ENCODE measurements at places on chromosomes 4 and X.

DNA sequence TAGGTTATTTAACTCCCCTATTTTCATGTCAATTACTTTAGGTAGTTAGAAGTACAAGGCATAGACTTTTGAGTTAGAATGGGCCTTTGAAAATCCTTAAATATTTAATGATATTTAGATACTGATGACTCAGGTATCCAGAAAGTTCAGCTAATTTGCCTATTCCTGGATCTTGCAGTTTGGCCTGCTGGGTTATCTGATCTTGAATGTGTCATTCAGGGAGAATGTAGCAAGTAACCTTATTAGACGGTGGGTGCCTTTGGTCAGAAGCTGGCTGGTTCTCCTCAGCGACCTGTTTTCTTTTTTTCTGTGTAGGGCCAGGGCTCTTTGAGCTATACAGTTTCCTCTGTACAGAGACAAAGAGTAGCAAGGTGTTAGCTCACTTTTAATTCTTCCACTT lies 42.0 kb downstream of the MTM1 start:
- DNase-seq = no peak

DNA sequence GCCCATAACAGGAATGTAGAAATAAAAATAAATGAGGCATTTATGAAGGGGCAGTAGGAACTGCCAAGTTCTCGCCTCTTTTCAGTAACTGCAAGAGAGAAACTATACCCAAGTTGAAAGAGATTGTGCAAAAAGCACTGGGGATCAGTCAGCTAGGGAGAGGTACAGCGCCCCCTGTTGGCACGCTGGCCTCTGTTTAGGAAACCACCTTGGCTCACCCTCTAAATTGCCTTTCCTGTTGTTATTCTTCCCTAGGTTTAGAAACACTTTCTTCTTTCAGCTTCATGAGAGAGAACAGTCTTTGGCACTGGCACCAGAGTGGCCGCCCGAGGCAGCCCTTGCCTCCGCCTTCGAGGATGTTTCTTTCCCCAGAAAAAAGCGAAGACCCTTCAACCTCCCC lies 348.5 kb downstream of the MID1IP1 start:
- DNase-seq = peak; percentile 54

DNA sequence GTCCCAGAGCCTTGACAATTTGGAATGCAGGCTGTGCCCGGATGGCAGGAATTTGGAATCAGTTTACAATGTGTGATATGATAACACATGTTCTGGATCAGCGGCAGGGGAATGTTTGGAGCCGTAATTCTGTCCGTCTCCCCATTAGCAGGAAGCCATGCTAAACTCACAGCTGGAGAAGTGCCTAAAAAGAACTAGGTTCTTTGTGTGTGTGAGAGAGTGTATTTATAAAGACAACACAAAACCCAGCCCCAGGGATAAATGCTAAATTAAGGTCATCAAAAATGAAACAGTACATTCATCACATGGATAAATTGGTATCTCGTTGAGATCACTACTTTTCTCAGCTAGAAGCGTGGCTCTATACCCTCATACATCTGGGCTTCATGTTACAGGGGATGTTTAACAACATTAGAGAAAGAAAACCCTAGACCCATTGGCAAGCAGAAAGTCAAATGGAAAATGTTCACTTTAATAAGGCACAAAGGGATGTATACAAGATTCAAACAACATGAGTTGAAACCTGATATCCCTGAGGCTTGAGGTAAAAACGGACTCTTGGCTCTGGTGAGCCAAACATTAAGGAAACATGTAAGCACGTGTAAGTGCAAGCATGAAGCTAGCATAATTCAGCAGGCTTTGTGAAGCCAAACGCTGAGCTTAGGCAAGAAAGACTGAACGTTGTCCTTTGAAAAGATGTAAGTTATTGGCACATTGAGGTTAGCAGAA lies 18.0 kb upstream of the TMEM131L start:
- no peak for DNase-seq

DNA sequence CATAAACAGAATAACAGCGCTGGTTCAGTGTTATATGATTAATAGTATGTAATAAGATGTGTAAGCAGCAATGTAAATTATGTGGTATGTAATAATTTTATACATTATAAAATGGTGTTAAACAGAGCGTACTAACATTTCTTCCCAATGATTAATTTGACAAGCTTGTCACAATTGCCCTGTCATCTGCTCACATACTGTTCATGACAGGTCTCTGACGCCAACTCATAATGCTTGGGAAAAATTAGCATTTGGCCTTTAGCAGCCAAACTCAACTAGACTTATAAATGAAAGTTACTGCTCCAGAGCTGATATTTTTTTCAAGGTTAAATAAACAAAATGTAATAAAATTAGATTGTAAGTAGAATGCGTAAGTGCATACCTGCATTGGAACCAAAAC lies 246.8 kb downstream of the TRAM1L1 start:
- no peak for DNase-seq

DNA sequence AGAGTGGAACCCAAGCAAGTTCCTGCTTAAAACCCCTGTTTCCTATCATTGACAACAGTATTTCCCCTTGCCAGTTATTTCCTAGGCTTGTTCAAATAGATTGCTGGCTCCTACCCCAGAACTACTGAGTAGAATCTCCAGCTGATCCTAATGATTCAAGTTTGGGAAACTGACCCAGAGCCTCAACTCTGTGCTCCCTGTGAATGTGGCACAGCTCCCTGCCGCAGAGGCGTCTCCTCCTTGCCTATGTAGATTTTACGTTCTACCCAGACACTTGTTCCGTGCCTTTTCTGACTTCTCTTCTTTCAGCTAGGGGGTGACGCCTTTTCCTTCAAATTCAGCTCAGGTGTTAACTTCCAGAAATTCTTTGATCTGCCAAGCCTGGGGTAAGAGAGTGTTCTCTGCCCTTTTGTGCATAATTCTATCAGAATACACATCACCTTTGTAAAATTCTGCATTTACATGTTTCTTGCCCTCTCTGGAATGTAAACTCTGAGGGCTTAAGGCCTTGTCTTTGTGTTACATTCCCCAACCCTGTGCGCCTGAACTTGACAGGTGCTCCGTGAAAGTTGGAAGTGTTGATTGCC lies 4.4 kb downstream of the LSM6 start:
- DNase-seq = no peak

GRCh38 chrX:132900633-132901293 lies 57.7 kb downstream of the HS6ST2 start:
- DNase-seq = no peak

DNA sequence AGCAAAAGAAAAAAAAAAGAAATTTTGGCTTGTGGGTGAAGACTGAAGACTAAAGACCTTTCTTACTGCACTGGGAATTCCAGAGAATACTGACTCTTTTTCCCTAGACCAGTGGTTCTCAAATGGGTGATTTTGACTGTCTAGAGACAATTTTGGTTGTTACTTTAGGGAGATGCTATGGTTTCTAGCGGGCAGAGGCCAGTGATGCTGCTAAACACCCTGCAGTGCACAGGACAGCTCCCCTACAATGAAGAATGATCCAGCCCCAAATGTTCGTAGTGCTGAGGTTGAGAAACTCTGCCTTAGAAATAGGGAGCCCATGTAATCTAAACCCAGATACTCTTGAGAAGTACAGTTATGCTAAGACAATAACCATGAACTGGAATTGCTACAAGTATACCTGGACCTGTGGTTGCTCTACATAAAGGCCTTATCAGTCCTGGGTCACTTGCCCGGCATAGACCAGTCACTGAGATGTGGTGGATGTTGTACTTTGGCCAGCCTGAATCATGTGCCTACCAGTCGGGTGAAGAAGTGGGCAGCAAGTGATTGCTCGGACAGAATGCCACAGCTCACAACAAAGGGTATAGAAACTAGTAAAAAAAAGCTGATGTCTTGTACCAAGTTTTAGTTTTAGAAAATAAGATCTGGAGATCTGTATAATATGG lies 16.0 kb downstream of the ARHGAP10 start:
- no peak for DNase-seq

- peak; percentile 8 for DNase-seq
These were observed 32.0 kb upstream of the MGST2 start for GRCh38 chr4:139633661-139634060.

GRCh38 chrX:140022482-140022881 lies 57.2 kb upstream of the CXorf66 start:
- no peak for DNase-seq

GRCh38 chr4:150462743-150463142 lies 119.2 kb upstream of the MAB21L2 start:
- no peak for DNase-seq

- DNase-seq = no peak
These were observed 103.5 kb downstream of the SLC34A2 start for GRCh38 chr4:25759101-25759500.

GRCh38 chr4:184148738-184149637 lies 68.7 kb downstream of the ENPP6 start:
- DNase-seq = no peak

DNA sequence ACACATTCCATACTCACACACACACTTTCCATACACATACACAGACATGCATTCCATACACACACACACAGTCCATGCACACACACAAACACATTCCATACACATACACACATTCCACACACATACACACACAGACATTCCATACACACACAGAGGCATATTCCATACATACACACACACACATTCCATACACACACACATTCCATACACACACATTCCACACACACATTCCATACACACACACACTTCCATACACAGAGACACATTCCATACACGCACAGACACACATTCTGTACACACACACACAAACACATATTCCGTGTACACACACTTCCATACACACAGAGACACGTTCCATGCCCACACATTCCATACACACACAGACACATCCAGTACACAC lies 14.8 kb downstream of the LINC00632 start:
- no peak for DNase-seq

GRCh38 chr4:10701702-10702460 lies 17.3 kb upstream of the CLNK start:
- no peak for DNase-seq

GRCh38 chrX:31225819-31226218 lies 154.0 kb upstream of the FTHL17 start:
- DNase-seq = no peak

DNA sequence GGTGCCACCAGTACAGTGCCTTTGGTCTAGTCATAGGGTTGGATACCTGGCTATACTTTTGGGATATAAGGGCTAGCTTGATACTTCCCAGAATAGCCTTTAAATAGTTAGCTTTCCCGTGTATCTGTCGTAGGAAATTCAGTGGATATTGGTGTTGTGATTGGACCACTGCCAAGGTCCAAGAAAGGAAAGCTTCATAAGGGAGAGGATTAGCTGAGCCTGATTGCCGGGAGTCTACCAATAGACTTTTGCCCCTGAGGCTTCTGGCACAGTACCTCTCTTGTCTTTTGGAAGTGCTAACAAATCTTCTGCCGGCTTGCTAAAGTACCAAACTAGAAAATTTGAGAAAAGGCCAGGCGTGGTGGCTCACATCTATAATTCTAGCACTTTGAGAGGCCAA lies 350.6 kb downstream of the CHIC1 start:
- no peak for DNase-seq

GRCh38 chr4:48296365-48296764 lies 26.7 kb upstream of the TEC start:
- DNase-seq = no peak

All from hippocampal formation (tissue), 2 donors.